ENCODE measurements at places on chromosomes 11 and 22.

- no peak for DNase-seq
These were observed 6.2 kb downstream of the GRAMD4 start for GRCh38 chr22:46626356-46626755.

- no peak for DNase-seq
These were observed 19.6 kb downstream of the P2RY2 start for GRCh38 chr11:73237471-73238290.

DNA sequence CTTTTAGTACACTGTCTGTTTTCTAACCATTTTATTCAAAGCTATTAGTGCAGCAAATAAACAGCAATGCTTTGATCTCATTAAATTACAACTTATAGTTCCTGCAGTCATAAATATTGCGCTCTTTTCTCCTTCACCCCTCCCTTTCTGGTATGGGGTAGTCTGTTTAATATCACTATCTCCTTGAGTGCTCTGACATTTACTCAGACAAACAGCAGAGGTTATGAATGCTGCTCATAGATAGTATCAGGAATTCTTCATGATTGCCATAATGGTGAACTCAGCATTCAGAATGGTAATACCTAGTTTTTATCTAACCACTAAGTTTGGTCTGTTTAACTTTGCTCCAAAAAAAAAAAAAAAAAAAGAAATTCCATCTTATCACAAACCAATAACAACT lies 87.4 kb downstream of the EIF3M start:
- no peak for DNase-seq

GRCh38 chr22:41352058-41352457 lies 29.7 kb upstream of the TEF start:
- DNase-seq: peak; percentile 67

GRCh38 chr22:20746431-20747189 lies 27.3 kb upstream of the SERPIND1 start:
- no peak for DNase-seq

All from A673 (cell line).